ENCODE measurements at places on chromosomes 7 and 10.

DNA sequence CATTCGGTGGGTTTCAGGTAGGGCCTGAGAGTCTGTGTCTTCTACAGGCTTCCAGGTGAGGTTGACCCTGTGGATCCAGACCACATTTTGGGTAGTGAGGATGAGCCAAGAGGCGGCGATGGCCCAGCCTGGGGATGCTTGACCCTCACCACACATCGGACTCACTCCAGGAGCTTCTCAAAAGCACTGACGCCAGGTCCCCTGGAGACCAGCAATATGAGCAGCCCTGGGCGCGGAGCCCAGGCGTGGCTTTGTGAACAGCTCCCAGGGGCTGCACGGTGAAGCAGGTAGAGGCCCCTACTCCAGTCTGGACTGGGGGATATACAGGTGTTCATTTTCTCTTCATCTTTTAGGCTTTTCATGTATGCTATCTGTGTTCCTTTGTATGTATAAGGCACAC is 139.7 kb upstream of the PCBD1 start:
- DNase-seq: no peak

DNA sequence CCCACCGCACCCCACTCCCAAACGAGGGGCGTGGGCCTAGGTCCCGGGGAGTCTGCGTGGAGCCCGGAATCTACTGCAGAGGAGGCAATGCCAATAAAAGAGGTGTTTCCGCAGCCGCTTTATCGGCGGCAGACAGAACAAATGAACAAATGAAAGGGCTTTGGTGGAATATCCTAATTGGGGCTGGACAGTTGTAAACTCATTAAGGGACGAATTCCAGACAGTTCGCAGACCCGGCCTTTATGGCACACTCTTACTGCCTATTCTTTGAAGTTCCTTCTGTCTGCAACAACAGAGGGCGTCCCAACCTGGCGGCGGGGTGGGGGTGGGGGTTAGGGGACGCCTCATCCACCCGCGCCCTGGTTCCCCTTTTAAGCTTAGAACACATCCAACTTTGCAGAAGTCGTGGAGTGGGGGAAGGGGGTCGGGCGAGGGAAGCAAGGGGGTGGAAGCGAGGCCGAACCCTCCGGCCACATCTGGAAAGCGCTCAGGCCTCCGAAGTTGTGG is 4.1 kb downstream of the HOXA9 start:
- DNase-seq: no peak

DNA sequence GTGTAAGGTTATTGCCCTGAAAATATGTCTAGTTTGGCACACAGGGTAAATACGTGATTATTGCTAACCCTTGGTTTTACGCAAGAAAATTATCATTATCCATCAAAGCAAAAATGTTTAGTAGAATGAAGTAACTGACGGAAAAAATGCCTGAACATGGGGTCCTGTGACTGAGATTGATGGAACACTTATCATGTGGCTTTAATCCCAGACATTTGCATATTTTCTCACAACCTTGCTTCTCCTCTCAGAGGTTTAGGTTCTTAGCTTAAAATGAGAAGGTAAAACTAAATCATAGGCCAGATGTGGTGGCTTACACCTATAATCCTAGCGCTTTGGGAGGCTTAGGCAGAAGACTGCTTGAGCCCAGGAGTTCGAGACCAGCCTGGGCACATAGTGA is 1010.7 kb downstream of the LRMDA start:
- DNase-seq: no peak

GRCh38 chr10:97582169-97582568 is 2.0 kb upstream of the HOGA1 start:
- DNase-seq: no peak

GRCh38 chr7:153158149-153158548 is 398.6 kb downstream of the ACTR3B start:
- no peak for DNase-seq

GRCh38 chr7:117184367-117184766 is 138.5 kb downstream of the WNT2 start:
- no peak for DNase-seq

GRCh38 chr10:37035853-37036252 is 89.5 kb upstream of the ANKRD30A start:
- DNase-seq: no peak

DNA sequence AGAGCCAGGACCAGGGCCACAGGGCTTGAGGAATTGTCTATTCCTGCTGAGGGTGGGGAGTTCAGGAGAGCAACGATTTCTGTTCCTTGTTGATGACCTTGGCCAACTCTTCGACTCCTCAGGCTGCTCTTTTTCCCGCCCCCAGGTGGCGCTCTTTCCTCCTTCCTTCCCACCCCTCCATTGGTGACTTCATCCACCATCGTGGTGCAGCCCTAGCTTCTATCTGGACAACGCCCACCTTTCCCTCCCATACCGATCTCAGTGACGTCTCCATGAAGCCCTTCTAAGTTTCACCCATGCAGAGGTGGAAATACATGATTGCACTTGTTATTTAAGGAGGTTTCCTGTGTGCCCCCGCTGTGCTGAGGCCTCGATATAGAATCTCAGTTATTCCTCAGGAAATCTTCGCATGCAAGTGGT is 22.1 kb upstream of the CARD11 start:
- no peak for DNase-seq
